Activated T-helper 1 cell treated with Interleukin-2 at 50 U/mL for 16 hours (primary cell): ENCODE measurements at places on chromosomes 2 and 18.

DNA sequence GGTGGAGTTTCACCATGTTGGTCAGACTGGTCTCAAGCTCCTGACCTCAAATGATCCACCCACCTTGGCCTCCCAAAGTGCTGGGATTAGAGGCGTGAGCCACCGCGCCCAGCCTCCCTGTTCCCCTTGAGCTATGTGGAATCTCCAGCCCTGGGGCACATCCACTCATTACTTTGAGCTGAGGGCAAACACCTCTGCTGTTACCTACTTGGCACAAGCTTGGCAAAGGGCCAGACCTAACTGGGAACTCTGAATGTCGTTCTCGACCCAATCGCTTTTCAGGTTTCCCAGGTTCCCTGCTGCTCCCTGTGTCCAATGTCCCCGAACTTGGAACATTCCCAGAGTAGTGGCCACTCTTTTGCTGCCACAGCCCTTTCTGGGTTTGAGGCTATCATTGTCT is 40.6 kb downstream of the CHST10 start:
- no peak for DNase-seq

DNA sequence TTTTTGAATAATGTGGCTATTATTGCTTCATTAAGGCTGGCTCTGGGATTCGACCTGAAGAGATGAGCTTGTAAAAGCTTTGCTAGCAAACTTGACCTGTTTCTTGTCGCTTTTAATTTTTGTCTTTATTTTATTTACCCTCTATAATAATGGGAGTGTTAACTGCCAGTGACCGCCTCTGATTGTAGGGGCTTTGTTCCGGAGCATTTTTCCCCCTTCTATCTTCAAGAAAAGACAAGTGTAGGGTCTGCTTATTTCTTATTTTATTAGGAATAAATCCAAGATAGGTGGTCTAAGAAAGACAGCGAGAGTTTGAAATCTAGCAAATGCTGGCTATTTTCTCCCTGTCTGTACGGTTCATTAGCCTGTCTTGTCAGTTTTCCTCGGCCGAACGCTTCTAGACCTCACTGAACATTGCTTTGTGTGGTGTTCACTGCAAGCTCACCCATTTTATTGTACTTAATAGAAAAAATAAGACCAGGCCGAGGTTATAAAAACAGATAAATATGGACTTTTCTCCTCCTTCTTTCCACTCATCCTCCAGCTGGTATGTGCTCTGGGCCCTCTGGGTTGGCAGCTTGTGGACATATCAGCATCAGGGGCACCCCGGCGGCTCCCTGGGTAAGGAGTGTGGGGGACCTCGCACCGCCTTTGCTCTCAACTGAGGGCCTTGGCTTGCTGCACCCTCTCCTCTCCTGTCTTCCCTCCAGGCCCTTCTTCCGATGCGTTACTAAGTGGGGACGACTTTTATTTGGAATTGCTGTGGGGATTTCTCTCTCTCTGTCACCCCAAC is 8.5 kb downstream of the MEIS1 start:
- DNase-seq: no peak

DNA sequence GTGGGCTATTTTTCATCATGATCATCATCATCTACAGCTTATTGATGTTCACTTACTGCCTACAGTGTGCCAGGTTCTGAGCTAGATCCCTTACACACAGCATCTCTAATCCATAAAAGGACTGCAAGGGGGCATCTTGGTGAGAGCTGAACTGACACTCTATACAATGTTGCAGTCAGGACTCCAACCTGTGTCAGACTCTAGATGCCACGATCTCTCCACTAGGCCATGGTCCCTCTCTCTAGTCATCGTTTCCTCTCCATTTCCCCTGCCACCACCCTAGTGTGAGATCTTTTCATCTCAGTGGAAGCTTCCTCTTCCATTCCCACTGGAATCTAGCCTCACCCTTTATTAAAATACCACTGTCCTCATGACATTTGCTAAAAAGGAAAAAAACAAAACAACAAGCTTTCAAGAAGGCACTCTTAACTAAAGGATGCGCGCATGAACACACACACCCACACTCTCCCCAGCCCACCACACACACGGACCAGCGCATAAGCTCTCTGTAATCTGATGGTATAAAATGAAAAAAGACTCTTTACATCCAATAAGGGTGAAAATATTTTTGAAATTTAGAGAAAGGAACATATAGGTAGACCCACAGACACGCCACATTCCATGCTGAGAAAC is 93.4 kb upstream of the THOC1 start:
- DNase-seq: no peak

DNA sequence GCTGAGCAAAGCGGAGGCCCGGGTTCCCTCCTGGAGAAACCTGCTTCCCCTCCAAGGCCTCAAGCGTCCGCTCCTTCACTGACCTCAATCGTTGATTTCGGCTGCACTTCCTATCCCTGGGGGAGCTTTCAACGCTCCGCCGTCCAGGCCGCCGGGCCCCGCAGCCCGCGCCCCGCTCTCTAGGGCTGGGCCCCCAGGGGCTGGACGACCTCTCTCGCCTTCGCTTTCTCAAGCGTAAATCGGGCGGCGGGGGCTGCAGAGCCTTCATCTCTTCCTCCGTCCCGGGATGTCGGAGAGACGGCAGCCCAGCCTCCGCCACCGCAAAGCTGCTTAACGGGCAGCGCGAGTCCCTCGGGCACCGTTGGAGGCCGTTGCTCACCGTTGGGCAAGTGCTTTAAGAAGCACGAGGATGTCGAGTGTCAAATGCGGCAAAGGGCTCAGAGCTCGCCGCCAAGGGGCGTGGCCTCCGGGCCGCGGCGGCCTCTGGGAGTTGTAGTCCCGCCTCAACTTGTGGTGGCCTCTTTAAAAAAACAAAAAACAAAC is 8.5 kb downstream of the HES6 start:
- DNase-seq: peak; percentile 66

DNA sequence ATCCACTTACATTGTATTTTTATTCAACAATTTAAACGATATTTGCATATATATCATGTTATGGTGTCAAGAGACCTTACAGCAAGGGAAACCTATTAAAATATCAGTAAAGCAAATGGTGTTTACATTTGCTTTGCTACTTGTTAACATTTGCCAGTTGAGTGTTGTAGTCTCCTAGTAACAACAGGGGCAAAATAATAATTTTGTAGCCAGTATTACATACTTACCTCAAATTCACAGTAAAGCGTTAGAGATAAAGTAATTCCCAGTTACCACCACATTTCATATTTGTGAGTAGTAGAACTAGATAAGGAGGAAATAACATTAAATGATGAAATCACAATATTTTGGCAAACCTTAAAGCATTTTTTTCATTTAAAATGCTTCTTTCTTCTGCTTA is 71.3 kb downstream of the FASTKD2 start:
- no peak for DNase-seq

DNA sequence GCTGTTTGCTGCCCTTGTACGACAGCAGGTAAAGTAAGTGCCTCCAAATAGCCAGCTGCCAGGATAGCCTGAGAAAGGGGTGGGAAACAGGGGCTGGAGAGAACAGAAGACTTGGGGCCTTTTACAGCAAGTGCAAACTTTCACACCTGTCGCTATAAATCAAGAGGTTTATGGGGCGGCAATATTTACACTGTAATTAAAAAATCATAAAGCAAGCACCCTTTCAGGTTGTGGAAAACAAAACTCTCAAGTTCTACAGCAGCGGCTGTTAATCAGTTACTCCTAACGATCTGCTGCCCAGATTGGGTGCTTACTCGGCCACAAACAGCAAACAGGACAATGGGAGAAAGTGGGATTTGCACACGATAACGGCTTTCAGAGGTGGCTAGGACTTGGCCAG is 359.5 kb upstream of the ETAA1 start:
- no peak for DNase-seq

GRCh38 chr2:38384338-38384737 is 7.3 kb upstream of the ATL2 start:
- DNase-seq: no peak

DNA sequence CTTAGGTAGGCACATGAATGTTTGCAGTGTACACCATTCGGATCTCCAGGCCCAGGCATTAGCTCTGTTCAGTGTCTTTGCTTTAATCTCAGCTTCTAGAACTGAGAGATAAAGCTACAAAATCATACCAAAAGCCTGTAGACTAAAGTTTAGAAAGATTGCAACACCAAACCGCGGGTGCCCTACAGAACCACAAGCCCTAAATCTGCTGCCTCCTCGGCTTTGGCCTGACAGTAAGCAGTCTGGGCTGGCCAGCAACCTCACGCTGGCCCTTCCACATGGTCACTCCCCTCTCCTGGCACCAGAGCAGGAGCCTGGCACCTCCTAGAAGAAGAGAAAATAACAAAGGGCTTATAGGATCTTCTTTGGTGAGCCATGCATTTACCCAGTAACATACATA is 8.9 kb upstream of the OSR1 start:
- DNase-seq: no peak

DNA sequence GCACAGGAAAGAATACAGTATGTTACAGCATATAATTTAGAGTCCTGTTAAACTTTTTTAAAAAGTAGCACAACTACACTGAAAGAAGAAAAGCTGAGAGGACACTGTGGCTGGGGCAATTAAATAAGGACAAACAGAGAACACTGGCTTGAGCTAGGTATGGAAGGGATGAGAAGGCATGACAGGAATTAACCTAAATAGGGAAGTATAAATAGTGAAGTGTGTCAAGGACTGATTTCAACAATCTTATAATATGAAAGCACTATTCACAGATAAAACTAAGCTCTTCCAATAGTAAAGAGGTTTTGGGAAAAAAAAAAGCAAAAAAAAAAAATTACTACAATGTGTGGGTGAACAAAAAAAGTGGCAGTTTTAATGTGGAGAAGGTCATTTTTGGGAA is 45.5 kb downstream of the PPP3R1 start:
- DNase-seq: no peak

DNA sequence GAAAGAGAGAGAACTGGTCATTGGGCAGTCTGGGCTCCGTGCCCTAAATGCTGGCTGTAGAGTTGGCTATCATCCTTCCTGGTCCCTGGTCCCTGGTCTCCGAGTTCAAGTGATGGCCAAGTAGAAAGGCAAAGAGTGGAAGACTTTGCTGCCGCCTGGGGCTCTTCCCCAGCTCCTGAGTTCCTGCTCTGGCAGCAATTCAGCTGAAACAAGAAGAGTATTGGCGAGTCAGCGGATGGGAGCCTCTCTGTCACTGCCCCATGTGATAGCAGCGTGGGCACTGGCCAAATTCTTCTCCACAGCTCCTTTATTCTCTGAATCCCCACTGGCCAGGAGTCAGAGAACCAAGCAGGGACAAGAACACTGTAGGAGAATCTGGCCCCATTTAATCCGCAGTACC is 351.0 kb upstream of the POU3F3 start:
- DNase-seq: no peak

- DNase-seq: no peak
These were observed 11.6 kb downstream of the RAB12 start for GRCh38 chr18:8620845-8621244.

DNA sequence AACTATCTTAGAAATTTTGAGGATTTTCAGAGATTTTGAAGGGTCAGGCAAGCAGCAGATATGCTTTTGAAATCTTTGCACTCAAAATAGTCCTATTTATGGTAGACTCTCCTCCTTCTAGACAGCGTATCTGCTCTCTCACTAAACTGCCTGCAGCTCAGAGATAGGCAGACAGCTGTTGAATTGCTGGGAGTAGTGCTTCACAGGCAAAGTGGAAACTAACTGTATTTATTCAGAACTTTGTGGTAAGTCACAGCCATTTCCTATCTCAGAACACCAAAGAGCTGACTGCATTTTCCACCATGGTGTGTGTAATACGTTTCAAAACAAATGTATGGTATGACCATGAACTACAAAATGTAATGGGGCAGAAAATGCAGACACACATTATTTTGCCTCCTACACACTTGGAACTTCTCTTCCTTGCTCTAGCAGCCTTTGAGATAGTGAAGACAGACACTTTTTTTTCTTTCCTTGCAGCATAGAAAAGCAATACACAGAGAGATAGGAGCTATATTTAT is 352.4 kb downstream of the LRP1B start:
- no peak for DNase-seq

- DNase-seq: no peak
These were observed 71.4 kb upstream of the NOSTRIN start for GRCh38 chr2:168731002-168731401.

- no peak for DNase-seq
These were observed 8.4 kb upstream of the SP9 start for GRCh38 chr2:174326161-174327020.

GRCh38 chr2:138626148-138626547 is 124.6 kb downstream of the SPOPL start:
- DNase-seq: no peak

DNA sequence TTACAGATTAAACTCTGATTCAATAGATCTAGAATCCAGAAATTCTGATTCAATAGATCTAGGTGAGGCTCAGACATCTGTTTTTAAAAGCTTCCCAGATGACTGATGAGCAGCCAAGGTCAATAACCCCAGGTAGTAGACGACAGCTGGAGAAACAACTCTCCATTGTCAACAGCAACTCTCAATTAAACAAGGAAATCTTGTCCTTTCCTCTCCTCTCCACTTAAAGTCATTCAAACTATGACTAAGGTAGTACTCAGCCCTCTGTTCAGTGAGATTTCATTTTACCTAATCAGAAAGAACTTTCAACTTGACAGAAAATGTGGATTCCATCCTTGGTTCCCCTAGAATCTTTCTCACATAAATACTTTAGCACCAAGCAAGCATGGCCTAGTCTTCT is 94.6 kb upstream of the SCG2 start:
- DNase-seq: no peak

DNA sequence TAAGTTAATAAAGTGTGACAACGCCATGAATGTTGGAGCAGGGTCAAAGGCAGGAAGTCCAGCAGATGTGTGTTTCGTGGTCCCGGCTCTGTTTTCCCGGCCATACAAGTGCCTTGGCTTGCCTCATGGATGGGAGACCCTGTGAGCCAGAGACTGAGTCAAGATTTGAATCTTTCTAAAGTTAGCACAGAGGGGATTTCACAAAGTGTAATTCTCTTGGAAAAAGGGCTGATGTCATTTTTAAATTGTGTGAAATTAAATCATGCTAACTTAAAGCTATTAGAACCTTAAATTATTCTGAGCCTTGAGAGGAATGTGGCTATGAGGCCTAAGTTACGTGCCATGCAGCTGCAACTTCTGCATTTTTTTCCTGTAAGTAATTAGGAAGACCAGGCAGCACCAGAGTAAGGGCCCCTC is 38.3 kb upstream of the RALBP1 start:
- no peak for DNase-seq

DNA sequence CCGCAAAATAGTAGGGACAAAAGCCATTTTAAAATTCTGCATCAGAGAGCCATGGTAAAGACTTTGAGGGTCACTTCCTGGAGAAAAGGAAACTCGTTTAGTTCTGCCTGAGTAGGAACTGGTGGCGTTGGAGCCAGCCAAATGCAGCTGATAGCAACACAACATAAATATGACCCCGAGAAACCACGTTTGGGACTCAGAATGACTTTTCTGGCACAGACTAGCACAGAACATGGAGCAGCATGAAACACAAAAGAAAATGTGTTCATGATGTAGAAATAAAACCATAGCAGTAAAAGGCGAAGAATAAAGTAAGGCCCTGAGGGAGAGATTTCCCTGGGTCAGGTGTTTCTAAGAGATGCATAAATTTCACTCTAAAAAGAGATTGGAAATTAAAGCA is 149.2 kb upstream of the KLHL29 start:
- DNase-seq: no peak

- DNase-seq: no peak
These were observed 15.1 kb downstream of the PLCD4 start for GRCh38 chr2:218622606-218623365.

- DNase-seq: no peak
These were observed 33.3 kb upstream of the CABLES1 start for GRCh38 chr18:23101861-23102432.
